GM12892 (cell line): ENCODE measurements at places on chromosomes 2 and 18.

- no peak for DNase-seq
These were observed 1095.7 kb upstream of the ZEB2 start for GRCh38 chr2:145615626-145616025.

GRCh38 chr2:8571792-8572499 is 109.9 kb upstream of the ID2 start:
- no peak for DNase-seq

- no peak for DNase-seq
These were observed 1012.8 kb upstream of the GYPC start for GRCh38 chr2:125643128-125643527.

- DNase-seq, result no peak
These were observed 756.5 kb upstream of the LRRTM1 start for GRCh38 chr2:81061016-81061415.

DNA sequence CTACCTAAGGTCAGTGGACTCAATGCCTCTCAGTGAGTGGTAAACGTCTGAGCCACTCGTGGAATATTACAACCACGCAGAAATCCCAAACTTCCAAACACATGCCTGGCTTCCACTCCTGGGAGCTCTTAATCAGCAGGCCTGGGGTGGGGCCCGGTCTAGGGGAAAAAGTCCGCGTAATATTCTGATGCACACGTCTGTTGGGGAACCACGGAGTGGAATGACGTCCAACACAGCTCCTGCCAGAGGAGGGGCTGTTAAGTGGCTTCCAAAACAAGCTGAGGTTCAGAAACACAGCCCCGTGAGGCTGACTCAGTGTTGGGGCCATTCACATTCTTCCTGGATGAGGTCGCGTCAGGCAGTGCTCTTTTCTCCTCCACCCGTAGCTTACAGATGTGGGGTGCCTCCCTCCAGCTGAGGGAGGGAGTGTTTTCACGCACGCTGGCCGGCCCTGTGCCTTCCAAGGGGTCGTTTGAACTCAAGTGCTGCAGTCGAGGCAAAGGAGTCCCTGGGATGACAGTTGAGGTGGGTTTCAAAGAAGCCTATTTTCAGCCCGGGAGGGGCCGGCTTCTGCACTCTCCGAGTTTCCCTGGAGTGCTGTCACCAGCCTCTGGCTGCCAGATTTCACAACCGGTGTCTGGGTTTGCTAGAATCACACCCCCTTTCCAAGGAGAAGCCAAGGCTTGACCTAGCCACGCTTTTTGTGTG is 73.1 kb downstream of the ACKR3 start:
- no peak for DNase-seq

DNA sequence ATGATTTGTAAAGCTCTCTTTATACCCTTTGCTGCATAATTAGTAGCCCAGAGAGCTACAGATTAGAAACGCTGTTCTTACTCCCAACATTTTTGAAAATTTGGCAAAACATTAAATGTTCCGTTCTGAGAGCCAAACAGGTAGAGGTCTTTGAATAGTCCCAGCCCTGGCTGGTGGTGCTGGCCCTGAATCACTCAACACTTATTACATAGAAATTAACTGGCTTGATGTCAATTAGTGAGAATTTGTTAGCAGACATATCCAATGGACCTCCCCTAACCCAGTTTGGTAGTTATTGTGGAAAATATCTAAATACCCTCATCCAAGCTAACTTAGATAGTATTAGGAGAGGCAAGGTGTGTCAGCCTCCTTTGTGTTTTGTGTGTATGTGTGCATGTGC is 440.7 kb downstream of the MTX2 start:
- no peak for DNase-seq

DNA sequence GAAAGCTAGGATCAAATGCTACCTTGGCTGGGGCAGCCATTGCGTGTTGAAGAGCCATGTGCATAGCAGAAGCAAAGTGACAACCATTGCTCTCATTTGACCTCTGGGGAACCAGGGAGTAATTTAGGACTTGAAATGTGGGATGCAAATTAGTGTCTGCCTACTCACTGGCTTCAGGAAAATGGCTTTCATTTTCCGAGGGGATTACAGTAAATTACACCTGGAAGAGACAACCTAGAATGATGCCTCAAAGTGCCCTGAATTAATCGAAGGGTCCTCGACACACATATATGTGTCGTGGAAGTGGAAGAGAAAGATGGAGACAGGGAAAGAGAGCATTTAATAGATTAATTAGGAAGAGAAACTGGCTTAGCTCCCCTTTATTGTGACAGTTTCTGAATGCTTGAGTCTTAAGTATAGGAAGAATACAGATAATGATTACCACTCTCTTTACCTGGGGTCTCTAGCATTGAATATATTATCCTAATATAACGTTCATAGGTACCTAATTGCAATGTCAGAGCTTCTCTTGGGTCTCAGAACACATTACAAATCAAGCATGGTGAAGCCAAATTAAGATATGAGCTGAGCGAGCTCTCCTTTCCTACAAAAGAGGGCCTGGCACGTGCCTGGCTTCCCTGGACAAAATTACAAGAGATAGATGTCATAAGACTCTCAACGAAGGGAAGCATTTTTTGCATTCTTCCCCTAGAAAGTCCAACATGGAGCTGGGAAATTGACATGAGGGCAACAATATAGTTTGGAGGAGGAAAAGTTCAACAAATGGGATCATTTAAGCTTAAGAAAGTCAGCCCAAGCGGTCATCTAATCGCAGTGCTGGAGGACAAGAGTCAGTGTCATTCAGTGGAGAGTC is 59.5 kb downstream of the MYCN start:
- no peak for DNase-seq
